H9 (cell line): ENCODE measurements at places on chromosomes 5 and 9.
A peak's percentile ranks its signal among the peaks of the same experiment; 100 is the strongest.

GRCh38 chr5:81856948-81857928 lies 106.3 kb upstream of the SSBP2 start:
- H3K36me3 ChIP-seq = no peaks in the 10 kb centered on the region
- DNase-seq = peak; percentile 58
- peaks cover 4% of the 10 kb centered on the region for H3K4me1 ChIP-seq
- no peak overlapping the region for H3K27ac ChIP-seq
- no peak overlapping the region for H3K4me3 ChIP-seq

GRCh38 chr5:121408778-121409177 lies 442.9 kb upstream of the FTMT start:
- no peak for DNase-seq
- no peaks in the 10 kb centered on the region for H3K36me3 ChIP-seq
- no peaks in the 10 kb centered on the region for H3K27me3 ChIP-seq

DNA sequence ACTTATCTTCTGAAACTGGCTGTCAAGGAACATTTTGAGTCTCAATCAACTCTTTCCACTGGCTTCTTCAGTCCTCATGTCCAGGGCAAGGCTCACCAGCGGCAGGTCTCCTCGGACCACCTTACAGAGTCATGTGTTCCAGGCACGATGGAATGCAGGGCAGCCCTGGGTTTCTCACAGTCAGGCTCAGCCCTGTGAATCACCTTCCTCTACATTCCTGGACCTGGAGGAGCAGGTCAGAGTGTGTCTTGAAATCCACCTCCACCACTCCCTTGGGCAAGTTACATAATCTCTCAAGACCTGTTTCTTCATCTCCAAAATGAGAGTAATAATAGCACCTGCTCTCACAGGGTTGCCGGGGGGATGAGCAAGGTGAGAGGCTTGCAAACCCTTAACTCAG lies 16.0 kb downstream of the ENC1 start:
- H3K27ac ChIP-seq = no peak overlapping the region
- H3K4me1 ChIP-seq = no peaks in the 10 kb centered on the region
- no peak for DNase-seq
- no peaks in the 10 kb centered on the region for H3K27me3 ChIP-seq
- peaks cover 7% of the 10 kb centered on the region; the same call in 1 of the 2 replicates for H3K36me3 ChIP-seq

GRCh38 chr5:178357121-178357521 lies 124.5 kb upstream of the PHYKPL start:
- H3K36me3 ChIP-seq = peaks cover 3% of the 10 kb centered on the region; the same call in 1 of the 3 replicates
- no peak overlapping the region for H3K27ac ChIP-seq
- no peaks in the 10 kb centered on the region for H3K27me3 ChIP-seq
- 0 out of 2 replicates have a peak, but pooled peaks cover 3% of the 10 kb centered on the region for H3K4me1 ChIP-seq

GRCh38 chr9:88658311-88658822 lies 123.4 kb downstream of the NXNL2 start:
- H3K27ac ChIP-seq = no peak overlapping the region
- no peak overlapping the region for H3K4me3 ChIP-seq
- no peaks in the 10 kb centered on the region for H3K4me1 ChIP-seq
- H3K36me3 ChIP-seq = no peaks in the 10 kb centered on the region
